ENCODE measurements at places on chromosomes 7 and 10. TPM values are rescaled to one million over a fixed set of nuclear protein-coding genes. Genes with fewer than 3 reads are reported as not detected.

DNA sequence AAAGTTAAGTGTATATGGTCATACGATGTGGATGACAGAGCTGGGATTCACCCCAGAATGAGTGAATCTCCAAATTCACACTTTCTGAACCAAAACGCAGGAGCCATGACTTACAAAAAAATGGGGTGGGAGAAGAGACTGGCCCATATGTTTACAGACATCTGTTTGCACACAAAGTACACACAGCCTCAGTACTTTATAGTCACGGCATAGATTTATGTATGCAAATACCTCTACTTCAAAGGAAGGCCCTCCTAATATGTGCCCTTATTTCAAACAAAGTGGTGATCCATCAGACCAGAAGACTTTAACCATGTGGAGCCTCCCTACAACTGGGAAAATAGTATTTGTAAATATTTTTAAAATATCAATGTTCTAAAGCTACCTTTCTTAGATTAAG lies 22.2 kb upstream of the JMJD1C start:
- no peak for DNase-seq

DNA sequence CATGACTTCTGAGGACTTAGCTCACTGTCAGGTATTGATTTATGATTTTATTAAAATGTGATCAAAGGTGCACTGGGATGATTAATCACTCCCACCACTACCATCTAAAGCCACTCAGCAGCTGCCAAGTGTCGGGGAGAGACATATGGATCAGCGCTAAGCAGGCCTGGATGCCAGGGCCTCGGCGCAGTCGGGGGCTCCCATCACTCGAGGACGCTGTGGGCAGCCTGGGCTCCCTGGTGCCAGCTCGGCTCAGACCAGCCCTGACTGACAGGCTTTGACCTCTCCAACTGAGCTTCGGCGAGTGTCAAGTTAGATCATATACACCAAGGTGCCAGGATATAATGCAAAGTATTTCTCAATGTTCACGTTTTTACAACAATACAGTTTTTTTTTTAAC lies 267.7 kb downstream of the ACTR3B start:
- no peak for DNase-seq

GRCh38 chr7:158035343-158035742 lies 552.3 kb downstream of the PTPRN2 start:
- no peak for DNase-seq

CCDC146 gene
- 1.9 TPM for total RNA-seq

GRCh38 chr7:28889290-28889689 lies 68.8 kb downstream of the TRIL start:
- no peak for DNase-seq

DNAJC1 gene
- total RNA-seq = 133 TPM

RET gene
- total RNA-seq = 3.0 TPM

DNA sequence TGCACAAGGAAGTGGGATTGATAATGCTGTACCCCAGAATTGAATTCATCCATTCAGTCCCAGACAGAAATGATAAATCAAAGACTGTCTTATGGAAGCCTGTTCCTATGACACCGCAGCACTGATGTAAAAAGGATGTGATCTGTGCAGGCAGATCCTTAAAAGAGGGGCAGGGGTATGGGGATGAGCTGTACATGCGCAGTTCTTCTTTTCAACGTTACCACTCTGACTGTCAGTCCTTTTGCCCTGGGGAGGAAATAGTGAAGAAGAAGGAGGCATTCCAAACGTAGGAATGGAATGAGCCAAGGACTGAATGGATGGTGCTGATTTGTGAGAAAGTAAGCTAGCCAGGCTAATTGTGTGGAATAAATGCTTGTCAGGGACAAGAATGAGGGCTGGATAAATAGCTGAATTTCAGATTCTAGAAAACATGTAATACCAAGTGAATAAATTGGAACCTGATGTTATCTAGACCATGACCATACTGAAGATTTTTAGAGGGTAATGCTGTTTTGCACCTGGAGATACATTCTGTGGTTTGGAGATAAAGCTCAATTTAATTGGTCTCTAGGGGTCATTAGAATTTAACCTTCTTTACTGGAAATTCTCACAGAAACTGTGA lies 509.3 kb downstream of the SORCS3 start:
- DNase-seq = no peak

- no peak for DNase-seq
Measured at GRCh38 chr7:34104992-34105391, 199.7 kb downstream of the BMPER start.

DNA sequence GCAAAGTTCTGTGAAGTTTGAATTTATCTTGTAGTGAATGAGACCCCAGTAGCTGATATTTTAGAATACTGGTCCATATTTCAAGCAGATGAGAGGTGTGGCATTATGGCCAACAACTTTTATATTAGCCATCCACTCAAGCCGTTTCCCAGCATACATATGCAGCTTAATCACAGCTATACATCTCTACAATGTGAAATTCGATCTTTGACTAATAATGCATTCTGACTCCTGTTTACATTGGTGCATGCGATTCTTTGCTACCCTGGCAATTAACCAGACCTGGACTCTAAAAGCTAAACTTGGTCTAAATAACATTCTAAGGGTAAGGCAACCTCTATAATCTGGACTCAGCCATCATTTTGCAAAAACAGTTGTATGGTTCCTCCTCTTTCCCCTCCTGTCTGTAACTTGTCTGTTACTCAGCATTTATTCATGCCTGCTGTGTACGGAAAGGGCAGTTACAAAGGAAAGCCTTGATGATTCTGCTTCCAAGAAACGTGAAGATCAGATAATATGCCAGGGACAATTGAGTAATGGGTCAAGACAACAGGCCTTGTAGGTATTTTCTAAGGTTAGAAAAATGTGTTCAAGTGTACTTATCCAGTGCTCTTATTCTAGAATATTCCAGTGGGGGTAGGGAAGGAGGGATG lies 50.6 kb downstream of the PNLIPRP2 start:
- DNase-seq = no peak

Measured in hematopoietic multipotent progenitor cell (in vitro differentiated cells).